ENCODE measurements at places on chromosomes 1 and 21.

DNA sequence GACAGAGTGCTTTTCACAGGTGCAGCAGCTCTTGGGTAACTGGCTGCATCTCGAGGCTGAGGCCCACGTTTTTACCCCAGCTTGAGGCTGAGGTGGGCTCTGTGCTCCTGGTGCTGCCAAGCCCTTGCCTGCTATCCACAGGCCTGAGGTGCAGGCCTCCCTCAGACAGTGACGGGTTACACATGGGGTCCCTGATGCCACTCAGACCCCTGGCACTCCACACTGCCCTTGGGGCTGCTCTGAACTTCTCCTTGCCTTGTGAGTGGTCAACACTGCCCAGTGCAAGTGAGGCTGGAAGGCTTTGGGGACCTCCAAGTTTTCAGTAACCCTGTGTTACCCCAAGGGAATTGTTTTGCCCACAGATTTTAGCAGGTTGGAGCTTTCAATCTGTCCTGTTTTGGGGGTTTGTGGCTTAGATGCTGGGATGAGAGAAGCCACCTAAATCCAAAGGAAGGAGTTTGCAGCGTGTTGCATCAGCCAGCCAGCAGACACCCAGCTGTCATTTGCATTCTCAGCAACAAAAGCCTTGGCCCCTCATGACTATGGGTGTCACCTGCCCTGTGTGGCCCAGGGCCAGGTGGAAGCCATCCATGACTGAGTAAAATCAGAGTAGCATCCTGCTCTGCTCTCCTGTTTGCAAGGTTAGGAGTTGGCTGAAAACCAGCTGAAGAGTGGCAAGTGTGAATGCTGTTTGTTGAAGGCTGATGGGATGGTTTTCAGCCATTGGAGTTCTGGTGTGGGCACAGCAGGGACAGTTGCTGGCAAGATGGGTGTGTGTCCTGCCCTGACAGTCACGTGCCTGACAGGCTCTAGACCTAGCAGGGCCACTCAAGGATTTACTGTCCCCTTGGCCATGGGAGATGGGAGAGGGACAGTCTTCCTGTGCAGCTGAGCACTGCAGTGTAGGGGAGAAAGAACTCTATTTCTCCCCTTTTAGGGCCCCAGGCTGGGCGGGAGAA is 3.2 kb downstream of the RNF187 start:
- DNase-seq: no peak

- DNase-seq: peak; percentile 76
Measured at GRCh38 chr1:167627865-167628641, 2.0 kb upstream of the RCSD1 start.

DNA sequence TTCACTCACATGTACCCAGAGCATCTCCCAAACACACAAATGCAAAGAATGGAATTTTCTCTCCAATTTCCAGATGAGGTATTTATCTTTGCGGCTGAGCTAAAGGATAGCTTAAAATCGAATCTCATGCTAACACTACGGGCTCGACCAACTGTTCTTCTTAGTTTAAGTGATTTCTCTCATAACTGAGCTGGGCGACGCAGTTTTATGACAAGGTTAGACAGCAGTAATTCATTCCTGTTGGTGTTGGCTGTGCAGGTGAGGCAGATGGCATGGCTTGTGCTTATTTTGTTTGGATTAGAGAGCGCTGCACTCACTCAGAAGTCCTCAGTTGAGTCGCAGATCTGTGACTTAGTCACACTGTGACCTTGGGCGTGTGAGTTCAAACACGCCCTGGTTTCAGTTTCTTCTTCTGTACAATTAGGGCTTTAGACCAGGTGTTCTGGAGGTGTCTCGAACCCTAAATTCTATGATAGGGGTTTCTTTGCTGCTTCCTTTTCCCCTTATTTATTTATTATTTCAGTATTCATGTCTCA is 41.5 kb upstream of the MRPS6 start:
- no peak for DNase-seq

DNA sequence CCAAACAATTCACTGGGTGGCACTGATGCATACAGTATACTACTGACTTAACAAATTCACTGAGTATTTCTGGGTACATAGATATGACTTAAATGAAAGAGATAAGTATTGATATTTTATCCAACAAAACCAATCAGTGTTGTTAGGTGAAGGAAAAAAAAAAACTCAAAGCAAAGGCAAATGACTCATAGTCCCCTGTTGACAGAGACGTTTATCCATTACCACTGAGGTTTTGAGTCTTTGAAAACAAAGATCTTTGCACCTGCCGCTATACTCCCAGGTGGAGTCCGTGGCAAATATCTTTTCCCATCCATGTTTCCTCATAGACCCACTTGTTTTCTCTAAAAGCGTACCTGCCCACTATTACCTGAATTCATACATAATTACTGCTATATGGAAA is 18.4 kb downstream of the DYNLT5 start:
- DNase-seq: no peak

DNA sequence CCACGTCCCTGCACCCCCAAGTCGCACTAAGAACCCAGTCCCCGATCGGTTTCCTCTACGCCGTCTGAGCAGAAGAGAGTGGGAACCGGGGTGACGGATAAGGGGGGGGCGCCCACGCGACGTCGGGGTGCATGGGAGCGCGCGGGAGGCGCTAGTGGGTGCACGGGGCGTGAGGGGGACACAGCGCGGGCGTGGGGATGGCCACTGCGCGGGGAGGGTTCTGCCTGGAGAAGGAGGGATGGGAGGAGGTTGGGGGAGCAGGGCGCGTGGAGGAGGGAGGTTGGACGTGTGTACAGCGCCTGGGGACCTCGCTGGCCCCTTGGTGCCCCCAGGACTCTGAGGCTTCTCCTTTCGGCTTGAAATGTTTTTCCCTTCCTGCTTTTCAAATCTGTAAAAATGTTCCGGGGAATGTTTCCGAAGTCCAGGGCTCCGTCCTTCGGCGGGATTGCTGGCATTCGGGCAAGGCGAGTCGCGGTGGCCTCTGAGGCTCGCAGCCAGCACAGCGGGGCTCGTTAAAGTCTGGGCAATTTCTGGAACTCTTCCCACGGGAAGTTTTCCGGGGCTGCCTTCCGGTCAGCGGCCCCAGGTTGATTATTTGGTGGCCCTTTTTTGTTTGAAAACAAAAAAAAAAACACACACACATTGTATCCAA is 13.1 kb downstream of the RNF220 start:
- no peak for DNase-seq

DNA sequence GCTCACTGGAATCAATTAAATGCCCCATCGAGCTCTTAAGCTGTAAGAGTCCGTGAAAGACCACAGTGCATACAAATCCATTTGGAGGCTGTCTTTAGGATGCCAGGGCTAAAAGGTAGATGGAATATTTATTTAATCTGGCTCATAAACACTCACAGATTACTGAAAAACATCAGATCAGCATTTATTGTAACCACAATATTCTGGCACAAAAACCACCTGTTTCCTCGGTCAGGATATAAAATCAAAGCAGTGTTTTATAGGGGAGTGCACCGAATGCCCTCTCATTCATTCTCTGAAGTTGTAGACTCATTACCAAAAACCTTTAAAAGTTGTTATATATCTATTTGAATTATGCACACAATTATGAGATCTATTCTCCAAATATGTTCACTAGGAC is 500.9 kb downstream of the NEGR1 start:
- no peak for DNase-seq

- DNase-seq: no peak
Measured at GRCh38 chr1:178639326-178639725, 85.7 kb upstream of the RALGPS2 start.

- no peak for DNase-seq
Measured at GRCh38 chr1:34052565-34052964, 112.5 kb downstream of the CSMD2 start.

GRCh38 chr1:204616641-204617040 is 68.9 kb downstream of the LRRN2 start:
- DNase-seq: no peak

DNA sequence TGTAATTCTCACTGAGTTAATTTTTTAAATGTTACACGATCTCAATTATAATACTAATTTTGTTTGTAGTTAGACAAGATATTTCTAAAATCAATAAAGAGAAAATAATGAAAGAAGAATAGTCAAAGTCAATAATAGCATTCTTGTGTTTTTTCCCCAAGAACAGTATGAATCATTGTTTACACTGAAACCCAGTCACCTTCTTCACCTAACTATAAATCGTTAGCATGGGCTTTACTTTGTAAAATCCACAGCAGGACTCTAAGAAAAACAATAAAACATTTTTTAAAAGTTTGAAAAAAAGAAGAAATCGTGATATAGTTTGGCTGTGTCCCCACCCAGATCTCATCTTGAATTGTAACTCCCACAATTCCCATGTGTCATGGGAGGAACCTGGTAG is 234.6 kb upstream of the LYPLAL1 start:
- no peak for DNase-seq

DNA sequence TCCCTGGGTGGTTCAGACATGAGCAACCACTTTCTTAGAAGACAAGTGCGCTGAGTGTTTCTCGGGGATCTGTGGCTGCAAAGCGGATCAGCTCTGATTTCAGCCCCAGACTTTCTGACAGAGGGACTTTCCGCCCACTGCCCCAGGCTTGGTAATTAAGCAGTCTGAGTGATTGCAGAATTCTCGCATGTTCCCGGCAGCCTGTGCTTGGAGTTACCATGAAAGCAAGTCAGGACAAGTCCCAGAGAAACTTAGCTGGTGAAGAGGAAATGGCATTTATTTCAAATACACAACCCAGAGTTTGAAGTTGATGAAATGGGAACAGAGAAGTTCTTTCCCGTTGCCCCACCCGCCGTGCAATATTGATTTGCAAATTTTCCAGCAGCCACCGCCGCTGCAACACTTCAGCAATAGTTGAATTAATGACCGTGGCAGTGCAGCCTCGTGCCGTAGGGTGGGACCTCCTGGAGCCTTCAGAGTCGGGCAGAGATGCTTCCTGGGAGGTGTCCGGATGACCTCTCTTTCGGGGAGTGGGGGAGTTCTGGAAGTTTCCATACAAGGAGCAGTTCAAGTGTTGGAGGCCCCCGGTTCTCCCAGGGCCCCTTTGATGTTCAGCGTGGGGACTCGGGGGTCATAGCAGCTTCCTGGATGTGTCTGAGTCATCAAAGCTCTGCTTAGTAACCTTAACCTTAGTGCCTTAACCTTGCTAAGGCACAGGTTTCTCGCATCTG is 134.7 kb downstream of the KAZN start:
- no peak for DNase-seq

GRCh38 chr1:18712252-18712600 is 81.6 kb downstream of the PAX7 start:
- no peak for DNase-seq

GRCh38 chr1:55071477-55071876 is 32.1 kb downstream of the PCSK9 start:
- DNase-seq: no peak

DNA sequence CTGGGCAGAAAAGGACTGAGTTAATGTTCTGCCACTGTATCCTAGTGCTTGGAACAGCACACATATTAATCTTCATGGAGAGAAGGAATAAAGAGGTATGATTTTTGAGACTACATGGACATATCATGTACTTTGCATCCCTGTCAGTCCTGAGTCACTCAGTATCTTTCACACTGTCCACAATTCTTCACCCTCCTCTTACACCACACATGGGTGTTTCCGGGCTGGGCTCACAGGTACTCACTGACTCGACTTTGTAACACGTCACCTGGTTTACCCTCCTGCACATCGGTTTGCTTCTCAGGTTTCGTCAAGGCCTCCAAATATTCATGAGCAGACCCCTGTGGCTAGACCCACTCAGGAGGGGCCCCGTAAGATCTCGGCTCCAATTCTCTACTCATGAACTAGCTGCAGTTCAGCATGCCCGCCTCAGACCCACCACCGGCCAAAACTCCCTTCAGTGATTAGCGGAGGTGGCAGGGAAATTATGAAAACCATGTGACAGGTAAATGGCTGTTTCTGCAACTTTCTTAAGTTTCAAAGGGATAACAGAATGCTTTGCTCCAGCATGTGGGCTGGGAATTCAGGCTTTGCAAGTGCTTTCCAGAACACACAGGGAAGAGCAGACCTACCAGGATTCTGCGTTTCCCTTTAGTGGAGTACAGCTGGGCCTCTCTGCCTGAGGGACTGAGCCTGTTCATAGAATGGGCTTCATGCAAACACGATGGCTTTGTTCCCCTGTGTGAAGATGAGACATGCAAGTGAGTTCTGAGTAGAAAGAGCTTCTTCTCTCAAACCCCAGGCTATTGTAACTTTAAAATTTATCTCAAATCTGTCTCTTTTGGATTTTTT is 31.3 kb upstream of the TRABD2B start:
- DNase-seq: no peak

GRCh38 chr1:212791261-212791675 is 309 bp downstream of the NSL1 start:
- DNase-seq: no peak

- DNase-seq: no peak
Measured at GRCh38 chr1:112797224-112797623, 82.1 kb upstream of the PPM1J start.

GRCh38 chr1:233897325-233898162 is 6.9 kb upstream of the SLC35F3 start:
- no peak for DNase-seq

- peak; percentile 54 for DNase-seq
Measured at GRCh38 chr21:31326522-31327242, 17.4 kb downstream of the TIAM1 start.

- no peak for DNase-seq
Measured at GRCh38 chr1:114453361-114453784, 57.6 kb downstream of the TRIM33 start.

DNA sequence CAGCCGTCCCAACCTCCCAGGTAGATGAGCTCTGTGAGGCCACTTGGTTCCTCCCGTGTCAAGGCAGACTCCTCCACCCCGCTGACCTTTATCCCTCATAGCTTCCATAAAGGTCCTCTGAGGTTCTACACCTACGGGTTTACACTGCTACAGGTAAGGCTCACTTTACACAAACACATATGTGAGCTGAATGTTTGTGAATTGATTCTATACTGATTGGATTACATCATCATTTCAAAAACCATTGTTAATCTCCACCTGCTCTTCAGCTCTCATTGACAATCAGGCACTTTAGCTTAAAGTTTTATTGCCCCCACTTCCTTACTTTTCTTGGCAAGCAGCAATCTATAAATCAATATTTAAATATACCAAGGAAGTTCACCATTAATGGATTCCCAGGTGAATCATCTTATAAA is 12.8 kb upstream of the RGS16 start:
- DNase-seq: no peak

DNA sequence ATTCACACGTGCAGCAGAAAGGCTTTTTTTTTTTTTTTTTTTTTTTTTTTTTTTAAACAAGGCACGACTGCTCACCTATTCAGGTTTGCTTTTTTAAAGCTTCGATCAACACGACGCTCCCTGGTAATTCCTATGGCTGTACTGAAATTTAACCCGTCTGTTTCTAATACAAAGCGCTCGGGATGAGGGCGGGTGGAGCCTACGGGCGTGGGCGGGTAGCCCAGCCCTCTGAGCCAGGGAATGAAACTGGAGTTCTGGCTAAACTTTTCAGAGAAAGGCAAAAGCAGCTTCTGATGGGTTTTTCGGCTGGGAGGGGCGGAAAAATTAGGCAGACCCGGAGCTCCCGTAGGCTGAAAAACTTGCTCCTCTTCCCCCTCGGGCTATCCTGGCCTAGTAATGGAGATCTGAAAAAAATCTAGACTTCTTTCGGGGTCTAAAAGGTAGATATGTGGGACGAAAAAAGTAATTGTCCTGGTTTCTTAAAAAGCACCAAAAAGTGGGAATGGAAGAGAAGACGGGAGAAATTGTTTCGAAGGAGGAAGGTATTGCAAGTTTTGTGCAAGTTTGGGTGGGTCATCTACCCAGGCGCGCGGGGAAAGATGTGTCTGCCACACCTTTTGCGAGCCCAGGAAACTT is 7.4 kb downstream of the NR5A2 start:
- no peak for DNase-seq
